T-helper 9 cell (primary cell): ENCODE measurements at places on chromosomes 16 and 17.
A peak's percentile ranks its signal among the peaks of the same experiment; 100 is the strongest.

GRCh38 chr16:68844211-68844564 lies 857 bp downstream of the TANGO6 start:
- no peak for DNase-seq

GRCh38 chr17:17564896-17565295 lies 26.6 kb downstream of the PEMT start:
- no peak for DNase-seq

DNA sequence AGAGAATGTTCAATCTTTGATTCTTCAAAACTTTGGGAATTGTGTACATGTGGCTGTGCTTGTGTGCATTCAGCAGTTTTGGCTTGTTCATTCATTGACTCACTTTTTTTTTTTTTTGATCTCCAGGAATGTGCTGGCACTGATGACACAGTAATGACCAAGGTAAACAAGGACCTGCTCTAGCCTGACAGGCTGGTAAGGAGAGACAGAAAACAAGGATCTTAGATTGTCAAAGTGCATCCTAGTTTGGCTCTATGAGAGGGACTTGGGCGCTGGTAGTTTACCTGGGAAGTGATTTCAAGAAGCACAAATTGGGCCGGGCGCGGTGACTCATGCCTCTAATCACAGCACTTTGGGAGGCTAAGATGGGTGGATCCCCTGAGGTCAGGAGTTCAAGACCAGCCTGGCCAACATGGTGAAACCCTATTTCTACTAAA lies 233.1 kb upstream of the WSCD1 start:
- DNase-seq = no peak

DNA sequence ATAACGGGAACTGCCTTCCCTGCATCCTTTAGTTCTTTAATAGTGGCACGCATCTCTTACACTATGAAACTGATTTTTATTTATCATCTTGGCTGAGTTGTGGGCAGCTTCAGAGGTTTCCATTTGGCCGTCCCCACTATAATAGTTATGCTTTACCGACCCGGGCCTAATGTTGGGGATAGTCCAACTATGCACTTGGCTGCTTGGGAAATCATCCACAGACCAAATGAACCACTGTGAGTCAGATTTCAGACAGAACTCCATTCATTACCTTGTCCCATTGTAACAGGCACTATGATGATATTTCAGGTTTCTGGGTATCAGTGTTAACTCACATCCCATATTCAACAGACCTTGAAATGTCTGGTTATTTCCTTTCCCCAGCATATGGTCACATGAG lies 6.1 kb upstream of the SLFN5 start:
- DNase-seq = no peak

- no peak for DNase-seq
These were observed 42.3 kb upstream of the RBFOX3 start for GRCh38 chr17:79652999-79653643.

GRCh38 chr17:44916781-44917241 lies 1.5 kb upstream of the GFAP start:
- DNase-seq = no peak

DNA sequence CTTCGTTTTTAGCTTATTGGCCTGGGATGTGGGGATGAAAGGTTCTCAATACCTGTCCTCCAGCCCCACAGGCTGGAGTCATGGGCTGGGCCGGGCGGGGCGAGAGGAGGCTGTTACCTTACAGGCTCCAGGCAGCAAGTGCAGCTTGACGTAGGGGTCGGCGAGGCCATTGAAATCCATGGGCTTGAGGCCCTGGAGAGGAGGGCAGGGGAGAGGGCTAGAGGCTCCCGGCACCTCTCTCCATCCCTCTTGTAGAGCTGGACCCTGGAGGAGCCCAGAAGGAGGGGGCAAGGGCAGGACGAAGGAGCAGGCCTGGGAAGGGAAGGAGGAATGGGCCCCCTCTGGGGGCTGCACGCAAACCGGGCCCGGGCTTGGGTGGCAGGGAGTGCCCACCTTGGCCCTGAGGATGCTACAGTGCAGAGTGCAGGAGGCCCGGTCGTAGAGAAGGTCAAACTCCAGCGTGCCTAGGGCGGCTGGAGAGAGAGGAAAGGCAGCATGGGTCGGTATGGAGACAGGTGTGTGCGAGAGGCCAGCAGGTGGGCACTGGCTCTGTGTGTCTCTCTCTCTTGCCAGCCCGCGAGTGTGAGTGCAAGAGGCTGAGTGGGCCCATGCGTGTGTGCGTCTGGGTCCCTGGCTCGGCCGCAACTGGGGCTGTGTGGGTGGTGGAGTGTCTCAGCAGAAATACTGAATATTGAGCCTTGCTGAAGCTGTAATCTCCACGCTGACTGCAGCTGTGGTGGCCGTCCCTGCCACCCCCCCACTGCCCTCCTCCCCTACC lies 1.6 kb downstream of the DOC2A start:
- DNase-seq = no peak

DNA sequence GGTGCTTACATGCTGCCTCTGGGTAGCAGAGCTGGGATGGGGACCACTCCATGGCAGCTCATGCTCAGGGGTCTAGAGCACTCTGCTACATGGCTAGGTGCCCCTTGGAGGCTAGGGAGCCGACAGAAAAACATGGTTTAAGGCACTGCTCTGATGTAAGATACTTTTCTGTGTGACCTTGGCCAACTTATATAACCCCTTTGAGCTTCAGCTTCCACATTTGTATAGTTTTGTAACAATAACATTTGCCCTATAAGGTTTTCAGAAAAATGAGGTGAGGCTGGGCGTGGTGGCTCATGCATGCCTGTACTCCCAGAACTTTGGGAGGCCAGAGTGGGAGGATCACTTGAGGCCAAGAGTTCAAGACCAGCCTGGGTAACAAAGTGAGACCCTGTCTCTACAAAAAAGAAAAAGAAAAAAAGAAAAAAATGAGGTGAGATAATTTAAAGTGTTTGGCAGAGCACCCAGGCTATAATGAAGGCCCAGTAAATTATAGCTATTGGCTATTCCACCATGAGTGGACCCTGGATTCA lies 3.2 kb downstream of the CES4A start:
- DNase-seq = no peak

GRCh38 chr16:87949071-87949744 lies 2.0 kb upstream of the BANP start:
- DNase-seq = no peak

DNA sequence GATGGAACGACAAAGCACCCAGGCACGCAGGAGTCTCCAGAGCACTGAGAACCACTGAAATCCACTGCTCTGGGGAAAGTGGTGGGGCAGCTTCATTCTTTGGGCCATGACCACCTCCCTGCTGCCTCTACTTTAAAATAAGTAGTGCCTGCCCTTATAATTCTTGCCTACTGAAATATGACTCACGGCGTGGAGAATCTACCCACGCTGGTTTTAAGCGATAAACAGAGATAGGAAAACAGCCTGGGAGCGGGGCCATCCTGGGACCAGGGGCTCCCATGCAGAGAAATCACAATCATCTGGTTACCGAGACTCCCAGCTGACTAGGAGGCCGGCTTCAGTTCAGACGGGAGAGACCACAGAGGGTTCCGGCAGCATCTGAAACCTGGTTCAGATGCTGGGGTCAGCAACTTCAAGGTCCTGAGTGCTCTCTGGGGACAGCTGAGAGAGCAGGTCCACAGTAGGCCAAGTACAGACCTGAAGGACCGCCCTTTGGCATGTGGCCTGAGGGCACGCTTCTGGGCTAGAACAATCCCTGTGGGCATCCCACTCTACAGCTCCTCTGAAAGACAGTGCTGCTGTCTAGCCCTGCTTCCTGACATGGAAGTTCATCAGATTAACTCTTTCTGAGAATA lies 8.6 kb upstream of the DHRS13 start:
- DNase-seq = no peak

DNA sequence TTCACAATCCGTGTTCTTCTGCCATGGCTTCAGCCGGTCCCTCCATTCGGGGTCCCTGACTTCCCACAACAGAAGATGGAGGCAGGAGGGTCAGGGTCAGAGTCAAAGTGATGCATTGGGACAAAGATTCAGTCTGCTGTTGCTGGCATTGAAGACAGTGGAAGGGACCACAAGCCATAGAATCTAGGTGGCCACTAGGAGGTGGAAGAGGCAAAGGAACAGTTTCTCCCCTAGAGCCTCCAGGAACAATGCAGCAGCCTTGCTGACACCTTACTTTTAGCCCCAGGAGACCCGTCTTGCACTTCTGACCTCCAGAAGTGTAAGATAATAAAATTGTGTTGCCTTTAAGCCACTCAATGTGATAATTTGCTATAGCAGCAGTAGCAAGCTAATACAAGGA lies 55.9 kb downstream of the MFSD11 start:
- no peak for DNase-seq

DNA sequence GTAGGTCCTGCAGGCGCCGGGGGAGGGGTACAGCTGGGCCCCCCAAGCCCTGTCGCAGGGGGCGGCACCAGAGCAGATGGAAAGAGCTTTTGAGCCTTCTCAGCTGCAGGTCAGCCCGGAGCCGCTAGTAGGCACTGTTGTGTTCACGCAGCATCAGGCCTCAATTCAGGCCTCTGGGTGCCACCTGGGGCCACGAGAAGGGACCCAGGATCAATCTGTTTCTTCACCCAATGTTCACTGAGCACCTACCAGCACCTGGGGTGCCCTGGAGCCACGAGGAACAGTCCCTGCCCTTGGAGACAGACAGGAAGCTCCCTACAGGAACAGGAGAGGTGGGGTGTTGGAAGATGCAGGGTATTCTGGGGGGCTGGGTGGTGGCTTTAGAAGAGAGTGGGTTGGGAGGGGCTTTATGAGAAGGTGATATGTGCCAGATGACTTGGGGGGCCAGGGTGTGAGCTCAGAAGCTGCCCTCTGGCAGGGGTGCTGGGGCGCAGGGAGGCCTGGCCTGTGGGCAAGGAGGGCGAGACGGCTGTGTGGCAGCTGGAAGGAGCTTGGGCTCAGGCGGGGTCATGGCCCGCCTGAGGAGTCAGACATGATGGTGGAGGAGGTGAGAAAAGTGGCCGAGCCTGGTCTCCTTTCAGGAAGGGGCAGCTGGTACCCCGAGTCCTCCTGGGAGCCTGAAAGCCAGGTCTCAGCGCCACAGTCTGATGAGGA lies 121.9 kb upstream of the GSE1 start:
- peak; percentile 26 for DNase-seq

- DNase-seq = no peak
These were observed 66.7 kb downstream of the PPM1E start for GRCh38 chr17:58822148-58823050.

DNA sequence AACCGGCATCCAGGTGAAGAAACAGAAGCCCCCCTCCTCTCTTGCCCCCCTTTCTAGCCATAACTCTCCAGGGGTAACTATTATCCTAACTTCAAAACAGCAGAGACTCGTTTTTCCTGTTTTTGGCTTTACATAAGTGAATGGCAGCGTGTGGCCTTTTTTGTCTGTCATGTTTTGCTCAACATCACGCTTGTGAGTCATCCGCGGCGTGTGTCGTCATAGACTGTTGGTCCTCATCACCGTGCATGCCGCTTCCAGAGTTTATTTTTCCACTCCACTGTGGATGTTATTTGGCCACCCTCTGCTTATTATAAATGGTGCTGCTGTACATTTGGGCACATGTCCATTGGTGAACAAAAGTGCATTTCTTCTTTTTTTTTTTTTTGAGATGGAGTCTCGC lies 52.6 kb downstream of the ERN1 start:
- DNase-seq = no peak

- no peak for DNase-seq
These were observed at the start of gene HOXB13 for GRCh38 chr17:48728232-48729231. TSS of gene HOXB13 (minus strand) at chr17:48728750. CDS start at chr17:48728593, 157 bp downstream.

DNA sequence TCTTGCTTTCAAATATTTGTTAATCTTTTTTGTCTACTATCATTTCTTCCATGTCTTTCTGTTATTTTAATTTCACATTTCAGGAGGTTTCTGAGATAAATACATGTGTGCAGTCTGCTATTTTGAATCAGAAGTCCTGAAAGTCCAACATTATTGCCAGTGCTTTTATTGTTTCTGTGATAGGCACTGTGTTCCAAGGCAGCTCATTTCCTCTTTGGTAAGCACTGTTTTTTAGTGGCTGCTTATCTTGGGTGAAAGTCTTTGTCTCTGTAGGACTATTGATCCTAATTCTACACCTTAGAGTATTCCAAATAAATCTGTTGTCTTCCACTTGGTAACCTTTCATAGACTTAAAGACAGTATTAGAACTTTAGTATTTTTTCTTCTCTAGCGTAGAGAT lies 76.1 kb downstream of the PPM1E start:
- DNase-seq = no peak
